CD4-positive, alpha-beta T cell treated with Interferon gamma for 1 hour (primary cell): ENCODE measurements at places on chromosomes 13 and 19.
A peak's percentile ranks its signal among the peaks of the same experiment; 100 is the strongest.

DNA sequence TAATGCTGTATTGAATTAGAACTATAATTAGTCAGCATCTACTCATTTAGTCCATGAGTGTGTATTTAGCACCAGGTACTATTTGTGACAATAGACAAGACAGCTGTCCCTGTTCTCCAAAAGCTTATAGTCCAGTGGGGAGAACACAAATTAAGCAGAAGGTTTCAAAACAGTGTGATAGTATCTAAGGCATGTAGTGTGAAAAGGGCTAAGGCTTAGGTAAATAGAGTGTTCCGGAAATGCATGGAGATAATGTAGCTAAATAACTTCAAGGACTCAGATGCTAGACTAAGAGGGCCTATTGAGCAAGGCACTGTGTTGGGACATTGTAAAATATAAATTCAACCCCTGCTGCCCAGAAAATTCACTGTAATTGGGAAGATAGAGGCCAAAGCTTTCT is 144.1 kb upstream of the MIR17HG start:
- no peak for DNase-seq

DNA sequence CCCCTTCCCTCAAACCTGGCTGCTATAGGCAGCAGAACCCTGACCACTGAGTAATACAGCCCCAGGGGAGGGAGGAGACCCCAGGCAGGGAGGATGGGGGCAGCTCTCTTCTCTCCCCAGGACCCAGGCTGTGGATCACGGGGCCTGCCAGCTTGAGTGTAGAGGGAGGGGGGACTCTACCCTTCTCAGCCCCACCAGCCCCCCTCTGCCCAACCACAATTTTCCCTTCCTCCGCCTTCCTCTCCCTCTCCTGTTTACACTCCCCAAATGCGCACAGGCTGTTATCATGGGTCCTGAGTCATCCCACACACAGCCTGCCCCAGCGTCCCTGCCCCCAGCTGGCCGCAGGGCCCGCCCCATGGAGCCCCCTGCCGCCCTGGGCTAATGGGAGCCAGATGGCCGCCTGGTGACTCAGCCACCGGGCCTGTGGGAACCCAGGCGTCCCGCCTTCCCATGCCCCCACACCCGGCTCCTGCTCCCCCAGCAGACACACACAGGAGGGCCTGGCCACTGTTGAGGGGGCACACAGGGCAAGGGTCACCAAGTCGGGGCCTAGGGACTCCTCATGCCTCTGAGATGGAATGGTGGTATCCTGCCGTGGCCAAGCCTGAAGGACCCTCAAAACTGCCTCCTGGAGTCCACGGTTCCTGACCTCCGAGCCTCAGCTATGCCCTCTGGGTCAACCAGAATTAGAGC is 13.6 kb downstream of the CCDC97 start:
- DNase-seq, result peak; percentile 43

GRCh38 chr19:13134626-13135025 is 15.5 kb downstream of the STX10 start:
- no peak for DNase-seq

- DNase-seq, result no peak
These were observed 1527.5 kb upstream of the SLC10A2 start for GRCh38 chr13:104593693-104594092.

- DNase-seq, result no peak
These were observed 132.4 kb downstream of the USP12 start for GRCh38 chr13:27039171-27039701.

DNA sequence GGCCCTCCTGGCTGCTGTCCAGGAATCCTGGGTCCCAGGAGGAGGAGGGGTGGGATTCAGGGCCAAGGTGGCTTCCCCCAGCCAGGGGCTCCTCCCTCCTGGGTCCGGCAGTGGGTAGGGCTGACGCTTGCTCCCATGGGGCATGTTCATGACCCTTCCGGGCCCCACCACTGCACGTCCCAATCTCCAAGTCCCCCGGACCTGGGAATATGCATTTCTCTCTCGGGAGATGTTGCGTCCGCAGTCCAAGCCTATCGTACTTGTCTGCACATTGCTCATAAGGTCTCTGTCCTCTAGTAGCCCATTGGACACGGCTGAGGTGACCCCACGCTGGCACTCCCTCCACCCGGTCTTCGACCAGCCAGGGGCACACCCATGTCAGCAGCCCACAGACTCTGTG is 192.3 kb downstream of the TEX29 start:
- no peak for DNase-seq

DNA sequence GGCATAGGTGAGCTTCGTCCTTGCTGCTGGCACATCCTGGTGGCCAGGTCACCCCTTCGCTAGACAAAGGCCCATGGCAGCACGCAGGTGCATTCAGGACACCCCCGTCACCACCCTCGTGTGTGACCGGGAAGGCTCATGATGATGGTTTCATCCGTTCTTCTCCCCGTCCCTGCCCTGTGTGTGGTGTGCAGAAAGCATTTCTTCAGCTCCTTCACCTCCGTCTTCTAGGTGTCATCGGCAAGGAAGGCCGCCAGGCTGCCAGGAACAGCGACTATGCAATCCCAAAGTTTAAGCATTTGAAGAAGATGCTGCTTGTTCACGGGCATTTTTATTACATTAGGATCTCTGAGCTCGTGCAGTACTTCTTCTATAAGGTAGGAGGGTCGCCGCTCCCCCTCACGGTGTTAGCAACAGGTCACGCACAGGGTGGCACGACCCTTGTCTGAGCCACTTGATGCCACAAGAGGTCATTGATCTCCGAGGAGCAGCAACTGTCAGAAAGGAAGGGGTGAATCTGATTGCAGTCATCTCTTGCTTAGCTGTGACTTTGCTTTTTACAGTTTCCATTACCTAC is 111.0 kb upstream of the MCF2L start:
- no peak for DNase-seq

GRCh38 chr19:2199861-2200623 is 36.1 kb downstream of the PLEKHJ1 start:
- no peak for DNase-seq

DNA sequence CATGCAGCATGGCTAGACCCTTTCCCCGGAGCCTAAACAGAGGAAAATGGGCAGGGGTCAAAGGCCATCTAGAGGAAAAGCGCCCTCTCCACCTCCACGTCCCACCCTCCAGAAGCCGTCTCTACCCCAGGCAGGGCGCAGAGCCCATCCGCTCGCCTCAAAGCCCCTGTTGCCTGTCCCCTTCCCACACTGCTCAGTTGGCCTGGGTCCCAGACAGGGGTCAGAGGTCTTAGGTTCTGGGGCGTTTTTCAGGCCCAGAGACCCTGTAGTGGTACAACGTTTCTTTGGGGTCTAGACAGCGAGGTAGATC is 285 bp downstream of the TMEM143 start:
- peak; percentile 5 for DNase-seq

DNA sequence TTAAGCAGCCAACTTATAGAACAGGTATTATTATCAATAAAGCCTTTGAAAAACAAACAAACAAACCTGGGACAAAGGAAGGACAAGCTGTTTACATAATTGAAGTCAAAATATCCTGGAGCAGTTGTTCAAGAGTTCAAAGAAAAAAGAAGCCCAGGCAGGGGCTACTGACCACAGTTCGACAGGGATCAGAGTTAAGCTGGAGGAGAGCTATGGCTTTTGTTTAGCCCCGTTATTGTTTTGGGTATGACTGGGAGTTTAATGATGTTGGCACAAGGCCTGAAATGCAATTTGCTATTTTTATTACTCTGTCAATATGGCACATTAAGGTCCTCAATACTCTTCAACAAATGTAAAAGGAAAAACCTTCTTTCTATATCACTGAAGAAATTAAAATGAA is 624.4 kb upstream of the KLHL1 start:
- no peak for DNase-seq

GRCh38 chr13:50016444-50016843 is 1.2 kb downstream of the KCNRG start:
- no peak for DNase-seq

- no peak for DNase-seq
These were observed 25.8 kb upstream of the TINCR start for GRCh38 chr19:5593343-5594255.

- no peak for DNase-seq
These were observed 17.5 kb downstream of the MAU2 start for GRCh38 chr19:19338082-19338481.

DNA sequence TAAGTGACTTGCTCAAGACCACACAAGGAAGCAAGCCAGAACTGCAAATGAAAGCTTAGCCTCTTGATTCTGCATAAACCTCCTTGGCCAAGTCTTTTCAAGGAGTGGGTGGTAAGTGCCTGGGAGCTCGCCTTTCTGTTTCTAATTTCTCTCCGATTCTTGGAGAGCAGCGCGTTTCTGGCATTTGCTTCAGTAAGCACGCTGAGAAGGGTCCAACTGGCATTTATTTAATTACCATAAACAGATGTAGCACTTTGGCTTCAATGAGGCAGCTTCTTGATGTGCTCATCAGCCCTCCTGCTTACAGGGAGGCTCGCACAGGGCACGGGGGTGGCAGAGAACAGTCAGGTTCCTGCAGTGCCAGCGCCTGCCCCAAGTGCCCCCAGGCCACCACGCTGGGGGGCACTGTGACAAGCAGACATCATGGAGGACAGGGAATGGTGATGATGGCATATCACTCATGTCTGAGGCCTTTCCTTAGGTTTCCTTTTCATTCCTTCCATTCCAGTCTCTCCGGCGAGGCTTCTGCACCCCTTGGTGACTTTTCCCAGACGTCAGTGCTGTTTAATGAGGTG is 13.3 kb downstream of the SIAH3 start:
- DNase-seq, result no peak

DNA sequence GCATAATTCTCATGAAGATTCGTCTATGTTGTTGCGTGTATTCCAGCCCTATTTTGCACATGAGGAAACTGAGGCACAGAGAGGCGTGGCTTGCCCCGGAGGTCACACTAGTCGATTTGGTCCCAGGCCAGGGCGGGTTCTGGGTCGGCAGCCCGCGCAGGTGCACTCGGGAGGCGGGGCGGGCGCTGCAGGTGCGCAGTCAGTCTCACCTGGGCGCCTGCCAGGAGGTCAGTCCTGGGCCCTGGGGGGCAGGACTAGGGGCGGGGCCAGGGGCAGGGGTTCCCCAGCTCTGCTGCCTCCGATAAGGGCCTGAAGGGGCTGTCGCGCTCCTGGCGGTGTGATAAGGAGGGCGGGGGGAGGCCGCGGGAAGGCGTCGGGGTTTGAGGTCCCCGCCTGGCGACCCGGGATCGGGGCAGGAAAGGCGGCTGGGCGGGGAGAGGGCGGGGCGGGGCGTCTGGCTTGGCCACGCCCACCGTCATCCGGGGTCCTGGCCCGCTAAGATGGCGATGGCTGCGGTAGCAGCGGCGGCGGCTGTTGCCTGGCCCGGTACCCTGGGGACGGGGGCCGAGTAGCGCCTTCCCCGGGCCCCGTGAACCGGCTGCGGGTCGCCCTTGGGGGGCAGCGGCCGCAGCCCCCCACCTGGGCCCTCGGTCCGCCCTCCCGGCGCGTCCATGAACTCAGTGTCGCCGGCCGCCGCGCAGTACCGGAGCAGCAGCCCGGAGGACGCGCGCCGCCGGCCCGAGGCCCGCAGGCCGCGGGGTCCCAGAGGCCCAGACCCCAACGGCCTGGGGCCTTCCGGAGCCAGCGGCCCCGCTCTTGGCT is at the start of gene ATG4D:
TSS of gene ATG4D (plus strand) at position 485 of the 822 bp plus-strand sequence. CDS start at position 672, 187 bp downstream.
- DNase-seq, result peak; percentile 79

DNA sequence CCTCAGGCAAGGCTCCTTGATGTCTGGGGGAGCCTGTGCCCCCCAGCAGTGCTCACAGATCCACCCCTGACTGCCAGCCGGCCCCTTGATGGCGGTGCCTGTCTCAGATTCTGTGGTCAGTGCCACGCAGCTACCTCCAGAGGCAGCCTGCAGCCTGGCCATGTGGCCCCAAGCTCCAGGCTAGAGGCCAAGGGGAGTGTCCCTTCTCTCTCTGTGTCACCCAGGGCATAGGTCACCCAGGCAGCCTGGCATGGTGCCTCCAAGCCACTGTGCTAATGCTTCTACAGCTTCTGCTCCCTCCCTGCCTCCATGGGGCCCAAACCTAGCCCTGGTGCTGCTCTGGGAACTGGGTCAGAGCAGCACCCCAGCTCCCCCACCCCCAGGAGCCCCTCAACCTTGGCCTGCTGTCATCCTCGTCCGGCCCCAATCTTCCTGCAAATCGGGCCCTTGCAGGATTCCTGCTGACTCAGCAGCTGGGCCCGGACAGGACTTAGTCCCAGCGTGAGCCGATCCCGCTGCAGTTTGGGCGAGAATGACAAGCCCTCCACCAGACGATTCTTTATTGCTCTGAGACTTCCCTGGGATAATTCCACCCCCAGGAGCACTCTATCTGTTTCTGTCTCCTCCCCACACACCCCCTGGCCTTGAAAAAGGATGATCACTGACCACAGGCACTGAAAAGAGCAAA is 2.8 kb upstream of the ARL11 start:
- no peak for DNase-seq

GRCh38 chr19:4279530-4280422 is 710 bp downstream of the SHD start:
- DNase-seq, result no peak

DNA sequence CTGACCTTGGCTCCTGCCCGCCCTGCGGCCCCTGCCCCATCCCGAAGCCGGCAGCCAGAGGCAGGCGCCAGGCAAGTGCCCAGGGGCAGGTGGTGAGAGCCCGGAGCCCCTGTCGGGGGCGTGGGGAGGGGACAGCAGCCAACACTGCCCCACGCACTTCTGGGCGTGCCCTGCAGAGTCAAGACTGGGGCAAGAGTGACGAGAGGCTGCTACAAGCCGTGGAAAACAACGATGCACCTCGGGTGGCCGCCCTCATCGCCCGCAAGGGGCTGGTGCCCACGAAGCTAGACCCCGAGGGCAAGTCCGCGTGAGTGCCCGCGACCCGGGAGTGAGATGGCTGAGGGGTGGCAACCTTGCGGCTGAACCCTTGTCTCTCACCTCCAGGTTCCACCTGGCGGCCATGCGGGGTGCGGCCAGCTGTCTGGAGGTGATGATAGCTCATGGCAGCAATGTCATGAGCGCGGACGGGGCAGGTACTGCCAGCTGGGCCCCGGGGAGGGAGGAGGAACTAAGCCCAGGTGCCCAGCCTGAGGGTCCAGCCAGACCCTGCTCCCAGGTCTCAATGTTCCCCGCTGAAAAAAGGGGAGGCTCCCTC is 17.3 kb downstream of the ANKRD24 start:
- no peak for DNase-seq

DNA sequence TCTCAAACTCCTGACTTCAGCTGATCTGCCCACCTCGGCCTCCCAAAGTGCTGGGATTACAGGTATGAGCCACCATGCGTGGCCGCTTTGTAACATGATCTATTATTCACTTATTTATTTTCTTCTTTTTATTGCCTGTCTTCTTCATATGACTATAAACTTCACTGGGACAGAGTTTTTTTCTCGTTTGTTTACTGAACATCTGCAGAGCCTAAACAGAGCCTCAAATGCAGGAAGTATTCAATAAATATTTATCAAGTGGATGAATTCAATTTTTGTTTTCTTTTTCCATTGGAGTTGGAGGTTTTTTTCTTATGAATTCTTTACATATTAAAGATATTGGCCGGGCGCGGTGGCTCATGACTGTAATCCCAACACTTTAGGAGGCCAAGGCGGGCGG is 54.7 kb downstream of the SKA3 start:
- DNase-seq, result no peak
